GM10248 (cell line): ENCODE measurements at places on chromosomes 13 and 19.

- DNase-seq, result no peak
Observed at GRCh38 chr19:48175578-48175977, 5.1 kb downstream of the ZSWIM9 start.

- DNase-seq, result no peak
Observed at GRCh38 chr19:3466635-3467034, 13.7 kb downstream of the SMIM24 start.

DNA sequence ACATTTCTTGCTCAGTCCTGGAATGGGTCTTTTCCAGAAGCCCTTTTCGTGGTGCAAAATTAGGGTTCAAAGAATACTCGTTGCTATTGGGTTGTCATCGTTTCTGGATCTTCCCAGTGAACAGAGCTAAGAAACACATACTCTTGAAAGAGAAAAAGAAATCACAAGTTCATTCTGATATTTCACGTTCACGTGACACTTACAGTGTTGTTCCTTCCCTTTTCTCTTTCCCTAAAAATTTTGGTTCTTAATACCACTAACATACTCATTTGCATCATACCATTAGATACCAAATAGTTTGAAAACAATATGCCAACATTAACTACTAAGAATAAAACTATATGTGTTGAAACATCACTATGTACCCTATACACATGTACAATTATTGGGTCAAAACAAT, 13.4 kb upstream of the GTF2F1 start:
- DNase-seq, result no peak

- peak; percentile 39 for DNase-seq
Observed at GRCh38 chr13:100610391-100611347, 22.1 kb upstream of the GGACT start.

- no peak for DNase-seq
Observed at GRCh38 chr13:36685927-36686326, 12.1 kb downstream of the SERTM1 start.

DNA sequence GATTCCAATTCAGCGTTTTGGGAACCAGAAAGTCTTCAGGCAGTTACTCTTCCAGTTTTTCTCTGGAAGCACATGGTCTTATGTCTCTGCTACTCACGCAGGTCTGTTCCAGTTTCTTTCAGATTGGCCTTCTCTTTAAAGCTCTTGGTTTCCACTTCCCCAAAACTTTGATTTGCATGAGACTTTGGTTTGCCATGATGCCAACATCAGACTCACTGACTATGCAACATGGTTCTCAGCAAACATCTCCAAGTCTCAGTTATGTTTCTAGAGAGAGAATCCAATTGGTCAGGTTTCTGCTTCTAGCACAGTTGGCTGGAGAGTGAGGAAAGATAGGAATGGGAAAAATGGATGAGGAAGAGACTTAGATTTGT, 3.1 kb downstream of the AKAP11 start:
- peak; percentile 39 for DNase-seq

DNA sequence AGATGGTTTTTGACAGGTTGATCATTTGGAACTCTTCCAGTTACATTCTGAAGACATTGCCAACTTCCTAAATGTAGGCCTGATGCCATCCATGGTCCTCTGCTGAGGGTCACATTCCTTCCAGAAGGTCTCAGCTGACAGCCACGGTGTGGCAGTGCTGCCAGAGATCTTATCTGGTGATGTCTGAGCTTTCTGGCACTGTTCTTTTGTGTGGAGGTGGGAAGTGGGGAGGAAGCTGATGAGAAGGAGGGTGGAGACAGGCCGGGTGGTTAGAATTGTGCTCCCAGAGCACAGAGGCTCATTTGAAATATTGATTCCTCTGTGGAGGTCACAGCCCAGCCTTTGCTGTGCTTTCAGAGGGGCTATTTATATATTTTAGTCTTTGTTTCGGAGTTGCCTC, 16.1 kb upstream of the MTIF3 start:
- no peak for DNase-seq

DNA sequence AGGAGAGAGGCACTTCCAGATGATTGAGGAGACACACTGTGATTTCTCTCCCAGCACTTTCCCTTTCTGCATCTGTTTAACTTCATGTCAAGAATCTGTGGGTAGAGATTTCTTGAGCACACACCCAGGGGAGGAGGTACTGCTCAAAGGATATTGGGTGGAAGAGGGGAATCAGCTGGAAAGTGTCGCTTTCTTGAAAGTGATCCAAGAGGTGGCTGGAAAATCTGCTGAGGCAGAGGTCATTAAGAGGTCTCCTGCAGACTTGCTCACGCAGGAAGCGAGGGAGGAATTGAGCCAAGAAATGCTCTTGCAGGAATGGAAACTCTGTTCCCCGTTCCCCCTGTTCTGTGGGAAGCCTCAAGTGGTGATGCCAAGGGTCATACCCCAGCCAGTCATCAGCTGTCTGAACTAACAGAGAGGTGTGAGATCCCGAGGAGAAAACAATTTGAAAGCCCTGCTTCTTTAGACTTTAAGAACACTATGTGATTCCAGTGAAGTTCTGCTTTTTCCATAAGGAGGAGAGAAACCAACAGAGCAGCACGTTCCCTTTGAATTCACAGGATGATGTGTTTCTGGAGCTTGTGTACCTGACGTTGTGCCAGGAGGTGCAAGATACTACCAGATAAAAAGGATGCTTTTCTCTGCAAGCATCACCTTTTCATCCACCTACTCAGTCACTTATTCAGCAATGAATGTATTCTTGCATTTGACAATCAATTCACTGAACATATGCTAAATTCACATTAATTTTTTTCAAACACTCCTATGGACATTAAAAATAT, 163.4 kb upstream of the GPR12 start:
- no peak for DNase-seq

GRCh38 chr19:50565984-50566903, 2.0 kb downstream of the LRRC4B start:
- DNase-seq, result peak; percentile 68

- peak; percentile 92 for DNase-seq
Observed at GRCh38 chr19:48391100-48392005, at the start of gene KDELR1. KDELR1 (minus strand) TSS chr19:48391551; CDS start chr19:48391358, 193 bp downstream.
